ENCODE measurements at places on chromosomes 2 and 18.

DNA sequence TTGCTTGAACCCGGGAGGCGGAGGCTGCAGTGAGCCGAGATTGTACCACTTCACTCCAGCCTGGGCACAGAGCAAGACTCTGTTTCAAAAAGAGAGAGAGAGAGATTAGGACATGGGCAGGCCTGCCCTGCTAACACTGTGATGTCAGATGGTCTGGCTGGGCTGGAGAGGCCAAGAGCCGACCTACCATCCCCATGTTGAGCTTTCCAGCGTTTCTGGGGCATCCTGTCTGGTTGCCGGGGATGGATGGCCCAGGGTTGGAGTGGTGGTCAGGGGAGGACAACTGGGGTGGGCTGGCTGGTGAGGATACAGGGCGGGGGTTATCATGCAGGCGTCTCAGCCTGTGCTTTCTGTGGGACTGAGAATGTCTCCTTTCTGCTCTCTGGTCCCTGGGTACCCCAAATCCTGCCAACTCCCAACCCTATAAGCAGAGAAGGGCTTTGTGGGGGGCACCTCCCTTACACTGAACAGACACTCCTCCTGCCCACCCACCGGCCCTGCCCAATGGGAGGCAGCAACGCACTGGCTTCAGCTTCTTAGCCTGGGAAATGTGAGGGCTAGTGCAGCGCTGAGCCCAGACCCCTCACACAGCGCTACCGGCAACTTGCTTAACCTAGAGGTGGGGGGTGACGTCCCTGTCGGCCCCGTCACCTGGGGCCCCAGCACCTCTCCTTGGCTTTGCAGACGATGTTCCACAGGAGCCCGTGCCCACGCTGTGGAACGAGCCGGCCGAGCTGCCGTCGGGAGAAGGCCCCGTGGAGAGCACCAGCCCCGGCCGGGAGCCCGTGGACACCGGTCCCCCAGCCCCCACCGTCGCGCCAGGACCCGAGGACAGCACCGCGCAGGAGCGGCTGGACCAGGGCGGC, 5.4 kb downstream of the SNORC start:
- no peak for DNase-seq

DNA sequence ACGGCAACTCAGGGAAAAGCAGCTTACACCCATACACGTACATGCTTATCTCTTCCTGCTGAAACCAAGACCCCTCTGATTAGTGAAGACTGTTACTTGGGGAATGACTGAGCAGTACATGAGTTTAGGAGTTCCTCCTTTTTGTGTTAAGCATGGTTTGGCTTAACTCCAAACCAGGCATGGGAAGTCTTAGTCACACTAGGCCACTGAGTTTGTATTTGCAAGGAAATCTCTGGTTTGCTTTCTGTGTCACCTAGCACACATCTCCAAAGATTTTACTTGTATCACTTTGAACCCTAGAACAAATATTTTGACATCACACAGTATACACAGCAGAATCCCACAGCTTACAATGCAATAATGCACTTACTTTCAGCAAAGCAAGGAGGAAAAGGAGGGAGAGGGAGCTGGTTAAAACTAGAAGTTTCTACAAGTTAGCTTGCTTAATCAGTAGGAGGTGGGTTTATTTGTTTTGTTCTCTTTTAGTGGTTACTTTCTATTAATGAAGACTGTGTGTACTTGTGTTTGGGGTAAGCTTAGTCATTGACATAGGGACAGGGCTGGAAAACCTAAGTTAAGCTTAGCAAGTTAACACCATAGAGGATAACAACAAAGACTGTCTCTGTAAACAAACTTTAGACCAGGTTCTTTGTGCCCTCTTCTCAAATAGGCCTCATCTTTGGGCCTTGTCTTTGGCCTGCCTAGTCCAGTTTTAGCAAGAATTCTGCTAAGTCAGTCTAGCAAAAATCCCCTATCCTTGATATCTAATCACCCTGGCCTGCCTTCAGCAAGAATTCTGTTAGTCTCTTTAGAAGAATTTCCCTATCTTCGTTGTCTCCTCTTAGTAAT, 219.4 kb downstream of the MREG start:
- peak; percentile 43 for DNase-seq

DNA sequence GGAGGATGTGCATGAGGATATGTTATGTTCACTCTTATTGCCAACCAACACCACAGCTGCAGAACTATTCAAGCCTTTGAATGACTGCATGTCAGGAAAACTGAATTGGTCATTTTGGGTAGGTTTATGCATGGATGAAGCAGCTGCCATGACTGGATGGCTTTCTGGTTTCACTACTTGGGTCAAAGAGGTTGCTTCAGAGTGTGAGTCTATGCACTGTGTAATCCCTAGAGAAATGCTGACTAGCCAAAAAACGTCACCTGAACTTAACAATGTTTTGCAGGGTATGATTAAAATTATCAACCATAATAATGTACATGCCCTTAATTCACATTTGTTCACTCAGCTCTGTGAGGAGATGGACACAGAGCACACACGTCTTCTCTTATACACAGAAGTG, 206.7 kb upstream of the RBBP8 start:
- no peak for DNase-seq

DNA sequence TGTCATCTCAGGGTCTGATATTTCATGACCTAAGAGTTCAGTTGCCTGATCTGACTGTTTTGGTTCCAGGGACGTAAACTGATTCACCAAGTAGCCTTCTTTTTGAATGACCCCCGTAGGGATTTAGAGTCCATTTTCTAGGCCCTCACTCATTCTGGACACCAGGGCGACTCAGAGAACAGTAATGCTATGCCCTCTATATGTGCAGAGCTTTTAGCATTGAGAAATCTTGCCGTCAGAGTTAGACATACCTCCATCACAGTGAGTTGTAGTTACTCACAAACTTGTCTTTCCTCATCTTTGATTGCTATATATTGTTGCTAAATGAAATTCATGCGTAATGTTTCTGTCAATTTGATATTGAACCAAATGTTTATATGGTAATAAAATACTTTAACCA, 92.3 kb downstream of the OSBPL6 start:
- DNase-seq = no peak

- DNase-seq = no peak
These were observed 437.4 kb downstream of the EPHA4 start for GRCh38 chr2:221134718-221135117.

Measured in activated CD4-positive, alpha-beta T cell treated with anti-CD3 and anti-CD28 coated beads, Interleukin-10, Interleukin-2, amounts not matched to agents 100 ng/mL and 50 ng/mL, durations not matched to agents 16 hours and 8 hours (primary cell).